Upper lobe of right lung (tissue), 1 donor: ENCODE measurements at places on chromosomes 12 and 14. TPM values are rescaled to one million over a fixed set of nuclear protein-coding genes. Genes with fewer than 3 reads are reported as not detected.
A peak's percentile ranks its signal among the peaks of the same experiment; 100 is the strongest.

GRCh38 chr14:93032421-93032936, 83.2 kb downstream of the ITPK1 start:
- no peaks in the 10 kb centered on the region for H3K36me3 ChIP-seq
- H3K27ac ChIP-seq: no peak overlapping the region
- H3K4me3 ChIP-seq: no peak overlapping the region
- no peak for DNase-seq
- peaks cover 37% of the 10 kb centered on the region for H3K4me1 ChIP-seq

GRCh38 chr12:49953151-49953550, 2.6 kb downstream of the AQP2 start:
- H3K27ac ChIP-seq: no peak overlapping the region
- no peak overlapping the region for H3K4me3 ChIP-seq
- DNase-seq: peak; percentile 67
- no peaks in the 10 kb centered on the region for H3K36me3 ChIP-seq
- peaks cover 15% of the 10 kb centered on the region for H3K4me1 ChIP-seq

- H3K4me1 ChIP-seq: no peaks in the 10 kb centered on the region
- H3K27me3 ChIP-seq: no peaks in the 10 kb centered on the region
- no peaks in the 10 kb centered on the region for H3K36me3 ChIP-seq
- no peak overlapping the region for H3K4me3 ChIP-seq
Observed at GRCh38 chr14:64363265-64363846, 24.8 kb upstream of the MTHFD1 start.

GRCh38 chr14:75905147-75905904, 76.5 kb downstream of the TGFB3 start:
- no peaks in the 10 kb centered on the region for H3K27me3 ChIP-seq
- no peak for DNase-seq
- no peak overlapping the region for H3K27ac ChIP-seq
- H3K36me3 ChIP-seq: no peaks in the 10 kb centered on the region
- peaks cover 3% of the 10 kb centered on the region for H3K4me1 ChIP-seq
- no peak overlapping the region for H3K4me3 ChIP-seq

MYH6 gene
- 3.4 TPM for total RNA-seq

DNA sequence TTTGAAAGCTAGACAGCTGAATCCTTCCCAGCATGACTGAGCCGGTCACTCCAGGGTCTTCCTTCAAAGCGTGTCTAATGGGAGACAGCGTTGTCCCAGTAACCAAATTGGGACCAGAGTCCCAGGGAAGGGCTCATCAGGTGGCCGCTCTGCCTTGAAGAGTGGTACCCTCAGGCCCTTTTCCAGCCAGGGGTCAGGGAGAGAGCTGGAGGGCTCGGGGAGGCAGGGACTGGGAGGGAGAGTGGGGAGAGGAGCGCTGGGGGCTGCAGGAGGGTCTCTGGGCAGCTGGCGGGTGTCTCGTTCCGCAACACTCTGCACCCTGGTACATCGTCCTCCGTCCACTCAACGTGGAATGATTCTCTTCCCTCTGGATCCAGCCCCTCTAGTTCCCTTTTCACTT, 1.6 kb upstream of the RTL1 start:
- DNase-seq: no peak
- H3K4me1 ChIP-seq: peaks cover 3% of the 10 kb centered on the region
- peaks cover 50% of the 10 kb centered on the region for H3K27me3 ChIP-seq
- H3K27ac ChIP-seq: no peak overlapping the region
- H3K36me3 ChIP-seq: no peaks in the 10 kb centered on the region

CLEC14A gene
- total RNA-seq: 87.6 TPM

HOXC13 gene
- total RNA-seq: not detected
